ENCODE measurements at places on chromosomes 16 and 17.
A peak's percentile ranks its signal among the peaks of the same experiment; 100 is the strongest.

GRCh38 chr16:78176435-78176834, 77.0 kb downstream of the WWOX start:
- DNase-seq = no peak

DNA sequence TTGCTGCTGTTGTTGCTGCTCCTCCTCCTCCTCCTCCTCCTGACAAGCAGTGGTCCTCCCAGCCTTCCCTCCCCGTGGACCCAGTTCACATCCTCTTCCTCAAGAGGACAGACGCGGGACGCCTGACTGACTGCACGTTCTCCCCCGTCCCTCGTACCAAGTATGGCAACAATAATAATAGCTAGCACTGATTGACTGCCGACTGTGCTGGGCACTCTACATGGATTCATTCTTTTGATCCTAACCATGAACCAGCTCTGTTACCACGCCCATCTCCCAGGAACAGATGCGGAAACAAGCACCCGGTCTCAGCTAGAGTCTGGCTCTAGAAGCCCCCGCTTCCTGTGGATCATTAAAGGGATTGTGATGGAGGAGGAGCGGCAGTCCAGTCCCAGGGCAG, 78.0 kb downstream of the GNAO1 start:
- DNase-seq = no peak

DNA sequence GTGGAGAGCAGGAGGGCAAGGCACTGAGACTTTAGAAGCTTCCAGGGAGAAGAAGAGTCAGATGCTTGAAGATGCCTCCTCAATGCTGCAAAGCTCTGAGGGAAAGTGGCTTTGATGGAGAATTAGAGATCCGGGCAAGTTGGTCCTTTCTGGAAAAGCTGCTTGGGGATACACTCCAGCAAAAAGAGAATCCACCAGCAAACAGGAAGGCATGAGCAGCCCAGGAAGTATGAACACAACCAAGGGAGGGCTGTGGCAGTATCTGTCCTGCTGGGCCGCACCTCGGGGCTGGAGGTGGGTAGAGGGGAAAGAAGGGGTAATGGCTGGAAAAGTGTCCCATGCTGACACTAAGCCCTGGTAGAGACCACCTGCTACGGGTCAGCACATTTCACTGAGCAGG, 5.3 kb downstream of the LMF1 start:
- DNase-seq = no peak

GRCh38 chr17:79607940-79608623, 2.8 kb downstream of the RBFOX3 start:
- peak; percentile 54 for DNase-seq

GRCh38 chr16:54284931-54285413, 1.6 kb downstream of the IRX3 start:
- peak; percentile 80 for DNase-seq

- peak; percentile 27 for DNase-seq
Measured at GRCh38 chr17:62802561-62803205, 5.4 kb downstream of the MARCHF10 start.

- no peak for DNase-seq
Measured at GRCh38 chr17:81027038-81027437, 7.9 kb upstream of the BAIAP2 start.

GRCh38 chr17:12492450-12492849, 173.2 kb upstream of the MYOCD start:
- DNase-seq = no peak

GRCh38 chr16:86740906-86741799, 162.8 kb downstream of the FOXL1 start:
- DNase-seq = peak; percentile 28

GRCh38 chr17:72440961-72441360, 320.1 kb downstream of the SOX9 start:
- no peak for DNase-seq

GRCh38 chr17:75124041-75124818, 7.3 kb downstream of the NT5C start:
- no peak for DNase-seq

GRCh38 chr17:82989881-82990280, 89.5 kb upstream of the METRNL start:
- DNase-seq = no peak

DNA sequence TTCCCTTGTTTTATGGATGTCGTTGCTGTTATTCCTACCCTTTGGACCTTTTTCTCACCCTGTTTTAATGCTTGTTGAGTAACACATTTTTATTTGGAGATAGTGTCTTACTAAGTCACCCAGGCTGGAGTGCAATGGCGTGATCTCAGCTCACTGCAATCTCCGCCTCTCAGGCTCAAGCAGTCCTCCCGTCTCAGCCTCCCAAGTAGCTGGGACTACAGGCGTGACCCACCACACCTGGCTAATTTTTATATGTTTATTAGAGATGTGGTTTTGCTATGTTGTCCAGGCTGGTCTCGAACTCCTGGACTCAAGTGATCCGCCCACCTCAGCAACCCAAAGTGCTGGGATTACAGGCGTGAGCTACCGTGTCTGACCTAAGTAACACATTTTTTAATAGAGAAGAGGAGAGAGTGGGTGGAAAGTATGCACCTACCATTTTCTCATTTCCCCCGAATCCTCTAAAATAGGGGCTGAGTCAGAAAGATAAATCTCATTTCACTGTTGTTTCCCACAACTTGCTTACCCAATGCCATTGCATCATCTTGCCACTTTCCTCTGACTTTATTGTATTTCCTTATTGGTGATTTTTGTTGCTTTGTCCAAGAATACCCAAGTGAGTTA, 7.0 kb downstream of the DHX40 start:
- DNase-seq = peak; percentile 54

GRCh38 chr17:64110379-64111152, 19.4 kb downstream of the ERN1 start:
- no peak for DNase-seq

DNA sequence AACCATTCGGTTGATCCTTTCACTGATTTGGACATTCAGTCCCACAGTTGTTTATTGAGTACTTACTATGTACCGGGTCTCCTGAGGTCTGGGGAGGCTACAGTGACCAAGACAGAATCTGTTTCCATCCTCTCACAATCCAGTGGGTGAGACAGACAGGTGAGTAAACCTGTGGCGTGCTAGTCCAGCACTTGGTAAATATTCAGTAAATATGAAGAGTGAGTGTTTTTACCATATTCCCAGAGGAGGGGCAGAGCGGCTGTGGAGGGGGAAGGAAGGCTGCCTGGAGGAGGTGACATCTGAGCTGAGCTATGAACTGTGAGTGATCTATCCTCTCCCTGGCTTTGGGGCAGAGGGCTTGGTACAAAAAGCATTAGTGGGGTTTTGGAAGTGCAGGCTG, 31.4 kb downstream of the CCR7 start:
- no peak for DNase-seq

DNA sequence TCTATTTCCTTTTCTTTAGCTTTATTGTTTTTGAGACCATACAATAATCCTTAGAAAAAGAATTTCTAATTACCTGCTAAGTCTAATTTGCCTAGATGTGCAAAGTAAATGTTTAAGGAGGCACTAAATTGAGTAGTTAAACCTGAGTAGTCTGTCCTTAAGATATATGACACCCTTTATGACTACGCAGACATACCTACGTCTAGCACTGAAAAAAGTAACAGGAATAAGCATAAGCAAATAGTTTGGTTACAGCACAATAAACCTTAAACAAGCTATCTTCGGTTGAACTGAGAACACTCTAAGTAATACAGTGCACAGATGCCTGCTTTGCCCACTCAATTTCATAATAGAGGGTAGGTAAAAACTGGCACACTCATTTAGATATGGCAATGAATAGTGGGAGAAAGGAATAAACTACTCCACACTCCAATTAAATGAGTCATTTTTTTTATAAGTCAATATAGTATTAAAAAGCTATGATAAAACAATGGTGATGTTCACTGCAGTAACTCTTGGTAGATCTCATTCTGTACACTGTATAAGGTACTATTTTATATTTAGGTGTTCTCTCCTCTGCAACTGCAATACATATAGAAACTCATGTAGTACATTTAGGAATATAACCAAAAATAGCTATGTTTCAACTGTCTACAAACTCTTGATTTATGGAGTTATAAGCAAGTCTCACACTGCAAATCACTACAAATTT, 19.7 kb upstream of the INTS2 start:
- DNase-seq = no peak

DNA sequence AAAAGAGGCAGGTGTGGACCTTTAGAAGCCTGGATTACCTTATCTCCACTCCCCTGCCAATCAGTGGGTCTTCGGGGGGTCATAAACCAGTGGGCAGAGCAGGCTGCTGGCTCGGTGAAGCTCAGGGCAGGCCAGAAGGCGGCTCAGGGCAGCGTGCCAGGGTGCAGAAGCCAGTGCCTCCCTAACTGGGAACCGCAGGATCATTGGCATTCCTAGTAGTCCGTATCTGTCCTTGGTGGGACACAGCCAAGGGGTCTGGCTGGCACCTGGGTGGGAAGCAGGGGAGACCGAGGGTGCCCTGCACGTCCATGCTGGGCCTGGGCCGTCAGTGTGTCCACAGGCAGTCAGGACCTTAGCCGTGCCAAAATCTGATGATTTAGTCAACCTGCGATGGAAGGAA, 76.8 kb downstream of the SEC14L1 start:
- DNase-seq = no peak

GRCh38 chr17:28446716-28447395, 26.6 kb upstream of the SLC13A2 start:
- DNase-seq = no peak

DNA sequence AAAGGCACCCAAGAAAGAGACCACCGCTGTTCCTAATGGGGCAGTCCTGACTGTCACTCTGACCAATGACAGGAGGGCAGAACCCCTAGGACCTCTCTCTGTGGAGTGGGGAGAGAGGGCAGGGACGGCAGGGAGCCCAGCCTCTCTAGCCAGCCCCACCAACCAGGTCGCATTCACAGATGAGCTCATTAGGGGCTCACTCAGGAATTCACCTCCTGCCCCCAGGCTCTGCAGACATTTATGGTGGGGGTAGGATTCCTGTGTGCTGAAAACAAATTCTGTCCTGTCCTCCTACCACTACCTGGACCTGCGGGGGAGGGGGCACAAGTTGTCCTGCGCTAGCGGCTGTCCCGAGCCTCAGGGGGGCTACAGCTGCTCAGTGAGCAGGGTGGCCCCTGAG, 27.7 kb upstream of the GPRC5C start:
- no peak for DNase-seq

DNA sequence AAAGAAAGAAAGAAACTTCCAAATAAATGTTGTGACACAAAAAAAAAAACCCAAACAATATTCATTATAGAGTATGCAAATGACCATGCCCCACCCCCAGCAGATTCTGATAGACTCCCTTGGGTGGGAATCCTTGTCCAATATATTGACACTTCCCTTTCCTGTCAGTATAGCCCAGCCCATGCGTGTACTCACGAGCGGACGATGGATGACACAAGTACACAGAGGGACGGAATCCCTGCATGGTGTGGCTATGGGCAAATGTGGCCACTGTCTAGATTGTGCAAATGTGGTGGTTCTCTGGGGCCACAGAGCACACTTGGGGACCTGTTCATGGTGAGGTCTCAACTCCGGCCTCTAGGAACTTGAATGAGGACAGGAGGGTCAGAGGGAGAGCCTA, 3.1 kb downstream of the RAB37 start:
- DNase-seq = no peak

DNA sequence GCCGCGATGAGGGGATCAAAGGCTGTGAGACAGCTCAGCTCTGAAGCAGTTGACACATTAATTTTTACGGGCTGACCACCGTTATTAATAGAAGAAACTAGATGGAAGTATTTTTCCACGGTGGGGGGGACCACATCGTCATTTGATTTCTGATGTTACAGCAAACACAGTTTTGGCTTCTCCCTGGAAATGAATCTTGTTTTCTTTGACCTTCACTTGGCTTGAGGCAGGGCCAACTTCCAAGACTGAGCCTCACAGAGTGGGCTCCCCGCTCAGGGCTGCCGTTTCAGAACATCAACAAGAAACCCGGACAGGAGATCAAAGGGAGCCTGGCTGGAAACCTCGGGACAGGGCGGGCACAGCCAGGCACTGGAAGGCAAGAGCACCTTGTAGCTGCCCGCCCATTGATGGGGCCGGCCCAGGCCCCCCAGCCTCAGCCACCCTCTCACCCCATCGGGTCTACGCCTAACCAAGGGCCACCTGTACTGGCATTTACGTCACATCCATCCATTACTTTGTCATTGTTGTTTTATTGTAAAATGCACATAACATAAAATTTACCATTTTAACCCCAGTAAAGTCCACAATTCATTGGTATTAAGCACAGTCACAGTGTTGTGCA, 124.6 kb downstream of the C16orf95 start:
- DNase-seq = no peak

DNA sequence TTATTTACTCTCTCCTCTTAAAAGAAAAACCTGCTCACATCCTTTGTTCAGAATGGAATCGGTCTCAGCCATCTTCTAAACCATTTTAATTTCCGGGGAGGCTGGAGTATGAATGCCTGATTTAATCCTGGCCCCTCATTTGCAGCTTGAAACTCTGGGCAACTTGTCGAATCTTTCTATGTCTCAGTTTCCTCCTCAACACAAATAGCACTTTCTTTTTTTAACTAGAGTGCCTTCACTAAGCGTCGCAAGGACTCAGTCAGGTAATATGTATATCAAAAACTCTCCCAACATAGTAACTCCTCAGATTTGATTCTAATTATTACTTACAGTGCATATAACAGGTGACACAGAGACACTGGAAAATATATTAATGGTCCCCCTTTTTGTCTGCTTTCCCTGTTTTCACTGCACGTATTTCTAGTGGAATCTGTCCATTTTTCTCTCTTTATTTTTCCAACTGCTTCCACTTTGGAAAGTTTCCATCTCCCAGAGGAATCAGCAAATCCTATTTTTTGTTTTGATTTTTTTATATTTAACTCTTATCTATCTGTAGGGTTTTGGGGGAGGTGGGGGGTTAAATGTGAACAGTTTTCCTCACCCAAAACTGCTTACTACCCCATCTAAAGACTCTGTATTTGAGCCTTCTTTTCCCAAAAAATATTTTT, 18.6 kb downstream of the SNN start:
- no peak for DNase-seq

GRCh38 chr17:45345554-45346215, 28.9 kb upstream of the MAP3K14 start:
- peak; percentile 52 for DNase-seq

GRCh38 chr17:37174205-37174604, 201.6 kb upstream of the C17orf78 start:
- no peak for DNase-seq

GRCh38 chr17:74544991-74545842, 698 bp downstream of the CD300C start:
- peak; percentile 22 for DNase-seq

DNA sequence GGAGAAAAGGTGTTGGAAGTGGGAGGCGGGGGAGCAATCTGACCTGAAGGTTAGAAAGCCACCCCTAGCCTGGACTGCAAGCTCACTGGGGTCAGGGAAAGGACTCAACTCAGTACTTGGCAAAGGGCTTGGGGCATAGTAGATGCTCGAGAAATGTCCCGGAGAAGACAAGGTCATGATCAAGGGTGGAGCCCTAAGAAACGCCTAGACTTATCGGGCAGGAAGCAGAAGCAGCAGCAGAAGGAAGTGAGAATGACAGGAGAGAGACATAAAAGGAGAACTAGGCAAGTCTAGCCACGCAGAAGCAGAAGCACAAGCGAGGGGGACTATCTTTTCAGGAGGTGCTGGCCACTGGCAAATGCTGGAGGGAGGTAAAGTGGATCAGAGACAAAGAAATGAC, 10.2 kb downstream of the COTL1 start:
- peak; percentile 85 for DNase-seq

Data from NB4 (cell line).